Left kidney (tissue), 8 donors: ENCODE measurements at places on chromosomes 5 and 9. TPM values are rescaled to one million over a fixed set of nuclear protein-coding genes. Genes with fewer than 3 reads are reported as not detected.

- no peak for DNase-seq
Observed at GRCh38 chr5:53035868-53036381, 46.8 kb downstream of the ITGA2 start.

DNA sequence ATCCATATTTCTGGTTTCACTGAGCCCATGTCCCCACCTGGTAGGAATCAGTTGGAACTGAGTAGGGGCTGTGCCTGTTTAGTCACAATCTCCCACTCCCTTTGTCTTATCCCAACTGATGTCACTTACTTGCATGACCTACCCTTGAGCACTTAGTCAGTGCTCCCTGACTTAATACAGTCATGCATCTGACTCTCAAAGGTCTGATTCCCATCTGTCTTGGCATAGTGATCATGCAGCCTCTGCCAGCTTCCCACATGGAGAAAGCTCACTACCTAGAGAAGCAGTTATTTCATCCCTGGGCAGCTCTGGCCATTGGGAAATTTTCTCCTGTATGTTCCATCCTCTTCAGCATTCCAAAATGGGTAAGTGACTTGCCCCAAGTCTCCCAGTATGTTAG is 24.8 kb downstream of the ABLIM3 start:
- DNase-seq, result no peak

GRCh38 chr9:89413963-89414638 is 83.8 kb downstream of the SEMA4D start:
- DNase-seq, result no peak

DNA sequence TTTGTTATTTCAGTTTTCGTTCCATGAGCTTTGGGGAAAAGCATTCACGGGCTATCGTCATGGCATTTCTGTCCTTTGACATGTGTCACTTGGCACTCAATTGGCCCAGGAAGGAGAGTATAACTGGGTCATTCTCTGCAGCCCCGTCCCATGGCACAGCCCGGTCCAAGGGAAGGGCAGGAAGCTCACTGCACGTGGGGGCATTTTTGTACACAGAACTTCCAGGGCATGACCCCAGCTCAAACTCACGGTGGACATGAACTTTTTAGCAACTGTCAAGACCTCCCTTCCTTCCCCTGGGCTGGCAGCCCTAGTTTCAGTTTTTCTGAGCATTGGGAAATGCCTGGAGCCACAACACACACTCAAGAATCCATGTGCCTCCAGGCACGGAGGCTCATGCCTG is 161.6 kb upstream of the PANK3 start:
- DNase-seq, result no peak

- DNase-seq, result no peak
Observed at GRCh38 chr5:122741681-122742080, 33.2 kb upstream of the SNX2 start.

DNA sequence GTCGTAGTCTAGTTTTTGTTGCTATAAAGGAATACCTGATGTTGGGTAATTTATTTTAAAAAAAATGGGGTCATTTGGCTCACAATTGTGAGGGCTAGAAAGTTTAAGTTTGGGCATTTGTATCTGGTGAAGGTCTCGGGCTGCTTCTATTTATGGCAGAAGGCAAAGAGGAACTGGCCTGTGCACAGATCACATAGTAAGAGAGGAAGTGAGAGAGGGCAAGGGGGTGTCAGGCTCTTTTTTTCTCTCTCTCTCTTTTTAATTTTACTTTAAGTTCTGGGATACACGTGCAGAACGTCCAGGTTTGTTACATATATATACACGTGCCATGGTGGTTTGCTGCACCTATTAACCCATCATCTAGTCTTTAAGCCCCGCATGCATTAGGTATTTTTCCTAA is 453.3 kb downstream of the DIRAS2 start:
- DNase-seq, result no peak

DNA sequence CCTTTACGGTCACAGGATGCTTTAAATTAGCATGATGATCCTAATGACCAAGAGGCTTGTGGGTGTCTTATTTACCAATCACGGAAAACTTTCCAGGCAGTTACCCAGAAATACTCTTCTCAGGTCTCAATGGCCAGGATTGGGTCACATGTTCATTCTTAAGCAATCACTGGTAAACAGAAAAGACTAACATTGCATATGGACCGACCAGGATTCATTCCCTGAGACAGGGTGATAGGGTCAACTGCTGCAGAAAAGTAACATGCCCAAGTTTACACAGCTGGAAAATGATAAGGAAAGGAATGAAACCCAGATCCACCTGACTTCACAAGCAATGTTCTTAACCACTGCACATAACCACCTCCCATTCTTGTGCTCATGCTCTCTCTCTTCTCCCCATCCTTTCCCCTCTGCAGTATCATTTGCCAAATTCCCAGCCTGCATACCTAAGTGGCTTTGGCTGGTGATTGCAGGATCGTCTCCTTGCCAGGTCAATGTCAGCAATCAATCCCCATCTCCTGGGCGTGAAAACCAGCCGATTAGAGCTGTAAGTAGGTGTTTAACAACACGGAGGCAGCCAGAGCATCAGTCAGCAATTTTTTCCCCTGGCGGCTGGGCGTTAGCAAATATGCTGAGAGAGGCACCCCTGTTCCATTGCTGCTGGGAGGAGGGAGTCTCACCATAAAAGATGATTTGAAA is 219.4 kb downstream of the NMUR2 start:
- DNase-seq, result no peak

GRCh38 chr5:65203746-65204145 is 278.0 kb downstream of the ADAMTS6 start:
- DNase-seq, result no peak

DNA sequence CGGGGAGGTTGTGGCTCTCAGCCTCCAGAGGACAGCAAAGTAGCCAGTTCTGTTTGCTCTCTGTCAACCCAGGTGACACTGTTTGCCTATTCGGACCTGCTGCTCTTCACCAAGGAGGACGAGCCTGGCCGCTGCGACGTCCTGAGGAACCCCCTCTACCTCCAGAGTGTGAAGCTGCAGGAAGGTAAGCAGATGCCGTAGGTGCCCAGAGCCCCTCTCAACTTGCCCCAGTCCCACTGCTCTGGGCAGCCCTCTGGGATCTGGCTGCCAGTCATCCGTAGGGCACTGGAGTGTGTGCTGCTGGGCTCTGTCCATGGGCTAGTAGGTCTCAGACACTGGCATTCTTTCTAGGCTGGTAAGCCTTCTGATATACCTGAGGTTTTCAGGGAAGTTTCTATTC is 59.3 kb downstream of the RGS3 start:
- DNase-seq, result no peak

- DNase-seq, result no peak
Observed at GRCh38 chr9:37105234-37105633, 15.1 kb upstream of the ZCCHC7 start.

GRCh38 chr5:10123254-10123989 is 126.3 kb downstream of the ATPSCKMT start:
- no peak for DNase-seq

GRCh38 chr9:128992995-128993394 is 35.1 kb downstream of the SH3GLB2 start:
- DNase-seq, result no peak

GRCh38 chr9:85742597-85742936 is 813 bp upstream of the AGTPBP1 start:
- DNase-seq, result no peak

GRCh38 chr5:79756076-79756475 is 66.4 kb downstream of the CMYA5 start:
- DNase-seq, result no peak

GRCh38 chr5:170289764-170290163 is 7.8 kb downstream of the LCP2 start:
- no peak for DNase-seq

GRCh38 chr5:78905084-78905938 is 79.8 kb downstream of the ARSB start:
- no peak for DNase-seq

GRCh38 chr9:114687034-114687433 is 5.0 kb upstream of the TEX48 start:
- DNase-seq, result no peak

DNA sequence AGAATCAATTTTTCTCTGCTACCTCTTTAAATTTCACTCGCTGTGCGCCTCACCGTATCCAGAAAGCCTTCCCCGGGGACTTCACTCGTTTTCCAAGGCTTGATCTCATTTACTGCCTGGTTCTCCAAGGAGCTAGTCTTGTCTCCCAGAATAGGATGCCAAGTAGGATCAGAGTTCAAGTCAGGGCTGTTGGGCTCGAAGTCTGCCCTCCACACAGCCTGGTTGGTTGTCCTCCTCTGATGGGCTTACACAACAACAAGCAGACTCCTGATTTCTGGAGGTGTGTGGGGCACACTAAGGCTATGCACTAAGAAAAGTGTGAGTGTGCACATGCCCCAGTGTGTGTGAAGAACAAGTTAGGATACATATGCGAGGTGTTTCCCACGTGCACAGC is 14.0 kb upstream of the TNIP1 start:
- no peak for DNase-seq

DNA sequence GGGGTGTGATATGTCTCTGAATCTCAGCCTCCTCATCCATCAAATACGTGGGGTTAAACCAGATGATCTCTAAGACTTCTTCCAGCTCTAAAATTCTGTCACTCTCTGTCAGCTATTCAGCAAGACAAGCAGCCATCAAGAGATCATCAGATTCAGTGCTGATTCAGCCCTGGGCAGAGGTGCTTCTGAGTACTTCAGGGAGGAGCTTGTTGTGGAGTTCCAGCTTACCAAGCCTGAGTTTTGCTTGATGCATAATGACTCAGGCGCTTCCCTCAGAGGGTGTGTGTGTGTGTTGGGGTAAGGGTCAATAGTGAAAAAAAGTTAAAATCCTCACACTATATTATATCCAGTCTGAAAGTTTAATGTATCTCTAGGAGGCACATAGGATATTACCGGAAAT is 29.6 kb upstream of the TAF1L start:
- DNase-seq, result no peak

DNA sequence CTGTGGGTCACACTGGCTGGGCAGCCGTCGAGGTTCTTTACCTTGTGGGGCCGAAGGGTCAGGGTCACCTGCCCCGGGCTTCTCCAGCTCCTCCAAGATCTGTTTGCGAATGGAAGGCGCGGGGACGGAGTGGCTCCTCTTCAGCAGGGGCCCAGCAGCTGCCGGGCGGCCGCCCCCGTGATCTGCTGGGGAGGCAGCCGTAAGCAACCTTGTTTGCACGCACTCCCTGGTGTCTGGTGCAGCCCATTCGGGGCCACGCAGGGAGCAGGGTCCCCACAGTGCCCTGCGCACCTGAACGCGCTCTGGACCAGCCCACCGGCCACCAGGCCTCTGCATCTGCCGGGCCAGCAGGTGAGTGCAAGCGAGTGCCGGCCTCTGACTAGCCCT is 34.9 kb downstream of the PNPLA7 start:
- DNase-seq, result no peak

DNA sequence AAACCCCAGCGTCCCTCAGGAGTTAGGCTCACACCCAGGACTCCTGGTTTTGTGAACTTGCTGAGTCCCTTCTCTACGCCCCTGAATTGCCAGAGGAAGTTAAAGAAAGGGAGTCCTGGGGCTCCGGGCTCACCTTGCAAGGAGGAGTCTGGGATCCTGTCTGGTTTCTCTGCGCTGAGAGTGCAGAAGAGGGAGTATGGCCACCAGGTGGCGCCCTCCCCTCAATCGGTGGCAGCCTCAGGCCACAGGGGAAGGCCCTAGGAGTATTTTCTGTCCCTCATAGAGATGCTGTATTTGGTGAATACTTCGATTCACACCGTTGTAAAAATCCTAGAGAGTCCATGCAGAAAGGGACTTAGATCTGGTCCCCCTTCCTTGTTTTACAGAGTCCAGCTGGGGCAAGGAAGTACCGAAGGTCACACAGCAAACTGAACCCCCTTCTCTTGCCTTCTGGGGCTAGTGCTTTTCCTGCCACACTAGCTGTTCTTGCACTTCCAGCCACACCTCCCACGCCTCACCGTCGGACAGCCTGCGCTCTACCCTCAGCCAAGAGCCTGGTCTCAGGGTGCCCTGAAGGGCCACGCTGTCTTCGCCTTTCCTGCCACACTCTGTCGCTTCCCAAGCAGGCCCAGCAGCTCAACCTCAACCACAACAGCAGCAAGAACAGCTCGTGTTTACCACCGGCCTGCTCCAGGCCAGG is 10.2 kb downstream of the HAND1 start:
- no peak for DNase-seq

GRCh38 chr9:107833295-107833694 is 343.7 kb upstream of the KLF4 start:
- no peak for DNase-seq

The CSF2 gene
- not detected for polyA plus RNA-seq

The ENC1 gene
- 102 TPM for polyA plus RNA-seq

The SPATA31A3 gene
- not detected for polyA plus RNA-seq

The SLC2A6 gene
- 1.0 TPM for polyA plus RNA-seq

The ASS1 gene
- polyA plus RNA-seq, result 281 TPM

The ENHO gene
- polyA plus RNA-seq, result 1.4 TPM

The SLC1A3 gene
- polyA plus RNA-seq, result 3.5 TPM

The CARD6 gene
- 3.1 TPM for polyA plus RNA-seq

The GRXCR2 gene
- not detected for polyA plus RNA-seq

The SAXO1 gene
- 0.20 TPM for polyA plus RNA-seq
